ENCODE measurements at places on chromosomes 7 and 10. TPM values are rescaled to one million over a fixed set of nuclear protein-coding genes. Genes with fewer than 3 reads are reported as not detected.
A peak's percentile ranks its signal among the peaks of the same experiment; 100 is the strongest.

- no peak for DNase-seq
Observed at GRCh38 chr10:6345404-6345803, 142.7 kb downstream of the PFKFB3 start.

Gene GRM3
- not detected for total RNA-seq

- peak; percentile 8 for DNase-seq
Observed at GRCh38 chr10:137031-137430, 1.8 kb downstream of the ZMYND11 start.

Gene OGDHL
- under 0.01 TPM for total RNA-seq

DNA sequence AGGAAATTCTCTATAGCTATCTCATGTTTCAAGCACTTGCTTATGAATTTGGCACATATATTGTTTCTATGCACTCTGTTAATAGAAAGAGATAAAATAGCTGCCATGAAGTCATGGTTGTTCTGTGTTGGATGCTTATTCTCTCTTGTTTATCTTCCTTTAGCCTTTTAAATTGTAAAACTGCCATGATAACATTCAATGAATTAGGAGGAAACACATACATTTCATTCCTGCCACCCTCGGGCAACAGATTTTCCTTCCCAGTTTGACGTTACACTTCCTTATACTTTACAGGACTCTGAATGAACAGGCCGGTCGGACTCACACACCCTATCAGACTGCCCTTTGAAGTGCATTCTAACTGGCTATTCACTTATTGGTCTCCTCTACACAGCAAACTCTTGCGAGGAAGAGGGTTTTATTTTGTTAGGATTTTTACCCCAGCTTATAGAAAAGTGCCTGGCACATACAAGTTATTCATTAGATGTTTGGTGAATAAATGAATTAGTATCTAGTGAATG is 65.7 kb upstream of the FERD3L start:
- no peak for DNase-seq

DNA sequence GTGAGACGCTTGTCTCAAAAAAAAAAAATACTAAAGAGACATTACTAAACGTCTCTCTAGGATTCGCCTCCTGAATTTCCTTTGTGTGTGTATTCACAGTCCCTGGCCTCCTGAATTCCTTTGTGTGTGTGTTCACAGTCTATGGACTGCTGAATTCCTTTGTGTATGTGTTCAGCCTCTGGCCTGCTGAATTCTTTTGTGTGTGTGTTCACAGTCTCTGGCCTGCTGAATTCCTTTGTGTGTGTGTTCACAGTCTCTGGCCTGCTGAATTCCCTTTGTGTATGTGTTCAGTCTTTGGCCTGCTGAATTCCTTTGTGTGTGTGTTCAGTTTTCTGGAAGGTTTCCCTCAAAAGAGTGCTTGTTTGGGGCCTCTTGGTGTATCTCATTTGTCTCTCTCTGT is 8.2 kb downstream of the BMS1 start:
- DNase-seq: no peak

GRCh38 chr7:96418581-96418980 is 96.7 kb upstream of the SLC25A13 start:
- DNase-seq: no peak

- no peak for DNase-seq
Observed at GRCh38 chr10:61840403-61840802, 61.1 kb upstream of the ARID5B start.

- DNase-seq: no peak
Observed at GRCh38 chr10:112880633-112881530, 69.2 kb upstream of the TCF7L2 start.

Gene CPA5
- total RNA-seq: not detected

DNA sequence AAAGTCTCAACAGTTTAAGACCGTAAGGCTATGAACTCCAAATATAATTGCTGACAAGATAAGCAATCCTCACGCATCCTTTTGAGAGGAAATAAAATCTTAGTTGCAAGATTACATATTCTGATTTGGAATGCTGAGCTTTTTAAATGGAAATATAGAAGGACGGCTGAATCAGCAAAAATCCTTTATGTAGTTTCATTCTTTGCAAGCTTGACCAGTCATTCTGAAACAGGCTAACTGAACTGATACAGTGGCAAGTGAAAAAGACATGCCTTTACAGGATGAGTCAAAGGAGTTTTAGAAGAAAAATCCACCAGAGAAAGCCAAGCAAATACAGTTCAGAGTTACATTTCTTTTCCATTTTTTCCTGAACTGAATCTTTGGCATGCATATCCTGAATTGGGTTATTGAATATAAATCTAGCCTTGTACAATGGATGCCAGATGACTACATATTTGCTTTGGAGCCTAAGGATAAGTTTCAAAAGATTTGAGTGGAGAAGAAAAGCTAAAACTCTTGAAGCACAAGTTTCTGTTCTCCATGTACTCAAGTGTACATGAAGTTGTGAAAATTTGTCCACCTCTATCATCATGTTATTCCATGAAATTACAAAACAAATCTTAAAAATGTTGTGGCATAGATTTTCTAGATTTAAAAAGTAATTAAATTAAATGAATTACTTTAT is 4.4 kb downstream of the VIM start:
- DNase-seq: no peak

Gene ADRB1
- total RNA-seq: not detected

Gene OR2A25
- not detected for total RNA-seq

DNA sequence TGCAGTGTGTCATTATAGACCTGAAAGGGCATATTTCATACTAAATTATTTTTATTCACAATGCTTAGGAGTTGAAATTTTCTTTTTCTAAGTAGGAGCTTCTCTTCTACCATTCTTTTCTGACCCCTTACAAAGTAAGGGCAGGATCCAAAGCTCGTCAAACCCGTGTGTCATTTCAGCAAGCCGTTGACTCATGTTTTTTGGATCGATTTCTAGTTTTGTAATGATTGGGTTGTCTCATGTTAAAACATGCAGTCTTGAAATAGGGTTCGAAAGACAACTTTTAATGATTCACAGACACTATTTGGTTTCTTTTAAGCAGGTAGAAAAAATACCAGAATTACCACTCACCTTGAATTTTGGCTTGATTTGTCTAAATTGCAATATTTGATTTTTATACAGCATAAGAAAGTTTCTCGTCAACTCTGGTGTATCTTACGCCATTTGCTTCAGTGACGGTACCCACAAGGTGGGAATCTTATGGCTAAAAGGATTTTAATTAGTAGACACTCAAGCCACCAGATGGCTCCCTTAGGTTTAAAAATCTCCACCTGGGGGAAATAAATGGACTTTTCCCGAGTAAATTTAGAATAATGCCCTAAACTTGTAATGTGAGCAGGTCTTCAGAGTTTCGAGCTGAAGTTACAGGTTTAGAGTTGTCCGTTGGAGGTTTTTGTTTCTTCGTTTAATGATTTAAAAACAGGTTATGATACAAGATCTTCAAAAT is 283.4 kb downstream of the CCDC3 start:
- DNase-seq: peak; percentile 49
